Suppressor macrophage (primary cell): ENCODE measurements at places on chromosomes 16 and 17.

- no peak for DNase-seq
Measured at GRCh38 chr17:792277-792676, 10.1 kb downstream of the MRM3 start.

GRCh38 chr17:48012151-48012520 is 25.5 kb downstream of the COPZ2 start:
- no peak for DNase-seq

- DNase-seq, result no peak
Measured at GRCh38 chr17:33955461-33955860, 299.6 kb upstream of the CCL2 start.

DNA sequence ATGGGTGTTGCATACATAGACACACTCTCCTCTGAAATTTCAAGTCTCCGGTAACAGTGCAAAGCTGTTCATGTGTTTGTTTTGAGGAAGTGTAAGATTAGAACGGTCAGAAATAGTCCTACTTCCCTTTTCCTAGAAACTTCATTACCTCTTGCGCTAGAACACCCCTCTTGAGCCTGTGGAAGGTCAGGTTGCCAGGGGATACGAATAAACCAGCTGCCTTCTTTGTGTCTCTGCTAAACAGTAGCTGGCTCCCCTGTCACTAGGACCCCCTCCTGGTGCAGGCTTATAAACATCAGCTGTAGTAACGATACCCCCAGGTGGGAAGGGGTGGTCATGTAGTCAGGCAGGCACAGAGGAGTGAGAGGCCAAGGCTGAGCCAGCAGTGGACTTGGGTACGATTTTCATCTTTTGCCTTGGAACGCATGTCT is 113.4 kb upstream of the RCVRN start:
- peak; percentile 73 for DNase-seq

- DNase-seq, result no peak
Measured at GRCh38 chr16:85878875-85879274, 20.1 kb upstream of the IRF8 start.

GRCh38 chr16:19601083-19601976 is 45.8 kb downstream of the VPS35L start:
- peak; percentile 26 for DNase-seq

DNA sequence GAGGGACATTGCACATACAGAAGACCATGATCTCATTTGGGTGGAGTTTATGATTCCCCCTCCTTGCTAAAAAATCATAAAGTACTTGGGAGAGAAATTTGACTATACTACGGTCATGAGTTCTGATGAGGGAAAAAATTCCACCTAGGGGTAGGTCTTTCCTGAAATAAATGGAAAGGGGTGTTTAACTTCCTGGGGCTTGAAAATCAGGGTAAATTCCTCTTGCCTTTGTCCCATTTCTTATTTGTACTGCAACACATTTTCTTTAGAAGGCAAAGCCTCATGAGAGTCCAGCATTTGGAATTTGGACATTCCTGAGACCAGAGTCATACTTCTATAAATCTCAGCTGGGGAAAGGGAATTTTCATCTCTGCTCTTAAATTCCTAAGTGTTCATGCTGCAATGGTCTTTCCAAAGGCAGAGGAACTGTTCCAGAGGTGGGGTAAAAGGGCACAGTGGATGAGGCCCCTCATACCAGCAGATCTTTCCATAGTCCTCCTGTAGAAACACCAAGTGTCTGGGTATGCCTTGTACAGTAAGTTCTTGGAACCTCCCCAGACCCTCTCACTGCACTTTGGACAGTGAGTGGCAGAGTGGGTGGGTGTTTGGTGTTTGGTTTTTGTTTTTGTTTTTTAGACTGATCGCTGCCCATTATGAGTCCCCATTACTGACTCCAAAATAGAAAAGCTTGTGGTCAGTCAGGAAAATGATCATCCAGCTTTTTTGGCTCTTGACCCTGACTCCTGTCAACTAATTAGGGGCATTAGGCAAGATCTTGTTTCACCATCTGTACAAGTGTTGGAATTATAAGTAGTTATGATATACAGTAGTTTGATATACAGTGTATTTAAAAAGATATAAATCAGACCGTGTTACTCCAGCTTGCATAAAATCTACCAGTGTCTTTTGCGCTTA is 6.0 kb downstream of the LYRM1 start:
- DNase-seq, result no peak
